AG08395 (cell line): ENCODE measurements at places on chromosomes 6 and 20.

- no peak for DNase-seq
These were observed 308.2 kb upstream of the HTR1E start for GRCh38 chr6:86629123-86629522.

DNA sequence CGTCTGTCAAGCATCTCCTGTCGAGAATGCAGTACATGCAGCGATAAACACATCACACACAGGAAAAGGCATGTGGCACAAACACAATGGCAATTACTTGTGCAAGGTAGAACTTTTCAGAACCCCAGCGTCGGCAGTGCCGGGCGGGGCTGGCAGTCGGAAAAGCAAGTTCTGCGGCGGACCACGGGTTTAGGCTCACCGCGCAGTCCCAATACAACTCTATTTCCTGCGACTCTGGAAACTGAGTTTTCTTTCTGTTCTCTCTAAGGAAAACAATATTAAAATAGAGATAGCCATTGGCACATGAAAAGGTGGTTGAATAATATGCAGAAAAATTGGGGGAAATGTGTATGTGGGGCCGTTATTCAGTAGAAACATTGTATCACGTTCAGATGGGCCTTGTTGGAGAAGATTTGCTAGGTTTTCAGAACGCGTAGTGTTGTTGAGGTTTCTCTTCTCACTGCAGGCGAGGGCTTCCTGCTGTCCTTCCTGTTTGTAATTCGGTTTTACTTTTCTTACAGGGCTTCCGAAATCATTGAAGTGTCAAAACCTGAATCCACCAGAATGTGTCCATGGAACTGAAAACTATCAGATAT is 369.5 kb downstream of the THBS2 start:
- DNase-seq: no peak

DNA sequence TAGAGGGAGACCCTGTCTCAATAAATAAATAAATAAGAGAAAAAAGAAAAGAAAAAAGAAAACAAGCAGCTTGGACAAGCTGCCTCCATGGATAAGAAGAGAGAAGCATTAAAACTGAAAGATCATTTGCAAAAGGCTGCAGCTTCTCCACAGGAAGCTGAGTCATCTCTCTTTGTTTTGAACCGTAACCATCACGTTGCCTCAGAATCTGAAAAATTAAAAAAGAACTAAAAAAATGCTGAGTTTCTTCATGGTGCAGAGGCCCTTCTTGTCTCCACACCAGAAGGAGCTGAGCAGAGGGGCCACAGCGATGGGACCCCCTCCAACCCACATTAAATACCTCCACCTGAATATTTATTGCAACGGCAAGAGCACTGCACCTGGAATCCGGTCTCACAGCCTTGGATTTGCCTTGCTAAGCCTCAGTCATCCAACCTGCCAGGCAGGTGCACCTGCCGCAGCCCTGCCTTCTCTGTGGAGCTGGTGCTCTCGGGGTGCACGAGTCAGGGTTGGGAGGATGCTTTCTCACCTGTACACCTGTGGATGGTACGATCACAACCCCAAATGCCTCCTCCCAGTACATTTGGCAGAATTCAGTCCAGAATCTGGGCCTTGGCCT is 28.1 kb downstream of the TOX2 start:
- DNase-seq: peak; percentile 75

DNA sequence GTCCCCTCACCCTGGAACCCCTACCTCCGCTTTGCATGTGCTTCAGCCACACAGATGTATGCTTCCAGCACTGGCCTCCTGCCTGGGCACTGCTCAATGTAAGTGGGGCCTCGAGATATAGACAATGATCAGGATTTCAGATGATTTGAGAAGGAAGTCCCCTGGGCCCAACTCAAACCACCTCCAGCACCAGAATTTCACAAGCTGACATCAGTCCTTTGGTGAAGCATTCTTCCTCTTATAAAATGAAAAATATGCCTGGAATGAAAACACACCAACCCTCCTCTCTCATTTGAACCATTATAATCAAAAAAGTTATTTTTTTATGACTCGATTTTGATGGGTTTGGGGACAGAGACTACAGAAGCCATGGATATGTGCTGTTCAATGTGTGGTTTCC is 48.5 kb downstream of the BTBD3 start:
- DNase-seq: no peak

DNA sequence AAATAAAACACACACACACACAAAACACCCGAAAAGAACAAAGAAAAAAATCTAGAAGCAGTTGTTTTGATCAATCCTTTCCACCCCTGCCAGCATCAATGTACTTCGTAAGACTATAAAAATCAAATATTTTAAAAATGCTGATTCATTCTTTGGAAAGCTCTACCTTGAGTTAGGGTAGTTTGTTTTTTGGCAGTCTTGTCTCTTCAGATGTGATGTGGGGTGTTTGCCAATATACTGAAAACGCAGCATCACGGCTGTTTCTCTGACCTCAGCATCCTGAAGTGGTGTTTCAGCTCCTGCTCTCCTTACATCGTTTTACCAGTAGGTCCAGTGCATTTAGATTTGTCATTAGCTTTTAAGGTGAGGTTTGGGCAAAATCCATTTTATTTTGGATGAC is 526.0 kb downstream of the UTRN start:
- no peak for DNase-seq
